Amygdala (tissue), 56 donors: ENCODE measurements at places on chromosomes 12 and 14.

DNA sequence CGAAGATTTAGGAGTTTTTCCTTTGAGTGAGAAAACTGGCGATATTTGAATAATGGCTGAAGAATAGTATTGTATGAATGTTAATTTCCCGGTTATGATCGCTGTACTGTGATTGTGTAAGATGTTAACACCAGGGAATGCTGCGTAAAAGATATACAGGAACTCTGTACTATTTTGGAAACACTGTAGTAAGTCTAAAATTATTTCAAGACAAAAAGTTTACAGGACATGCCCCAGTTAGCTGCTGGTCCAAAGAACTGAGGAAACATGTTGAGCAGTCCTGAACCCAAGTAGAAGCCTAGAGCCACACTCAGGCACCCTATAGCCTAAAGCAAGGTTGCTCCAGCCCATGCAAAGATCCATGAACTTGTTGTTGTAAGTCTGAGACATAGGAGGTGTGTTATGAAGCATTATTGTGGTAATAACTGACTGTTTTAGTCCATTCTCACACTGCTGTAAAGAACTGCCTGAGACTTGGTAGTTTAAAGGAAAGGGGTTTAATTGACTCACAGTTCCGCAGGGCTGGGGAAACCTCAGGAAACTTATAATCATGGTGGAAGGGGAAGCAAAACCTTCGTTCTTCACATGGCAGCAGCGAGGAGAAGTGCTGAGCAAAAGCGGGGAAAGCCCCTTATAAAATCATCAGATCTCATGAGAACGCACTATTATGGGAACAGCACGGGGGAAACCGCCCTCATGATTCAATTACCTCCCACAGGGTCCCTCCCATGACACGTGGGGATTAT is 99.8 kb upstream of the RESF1 start:
- no peak for DNase-seq

DNA sequence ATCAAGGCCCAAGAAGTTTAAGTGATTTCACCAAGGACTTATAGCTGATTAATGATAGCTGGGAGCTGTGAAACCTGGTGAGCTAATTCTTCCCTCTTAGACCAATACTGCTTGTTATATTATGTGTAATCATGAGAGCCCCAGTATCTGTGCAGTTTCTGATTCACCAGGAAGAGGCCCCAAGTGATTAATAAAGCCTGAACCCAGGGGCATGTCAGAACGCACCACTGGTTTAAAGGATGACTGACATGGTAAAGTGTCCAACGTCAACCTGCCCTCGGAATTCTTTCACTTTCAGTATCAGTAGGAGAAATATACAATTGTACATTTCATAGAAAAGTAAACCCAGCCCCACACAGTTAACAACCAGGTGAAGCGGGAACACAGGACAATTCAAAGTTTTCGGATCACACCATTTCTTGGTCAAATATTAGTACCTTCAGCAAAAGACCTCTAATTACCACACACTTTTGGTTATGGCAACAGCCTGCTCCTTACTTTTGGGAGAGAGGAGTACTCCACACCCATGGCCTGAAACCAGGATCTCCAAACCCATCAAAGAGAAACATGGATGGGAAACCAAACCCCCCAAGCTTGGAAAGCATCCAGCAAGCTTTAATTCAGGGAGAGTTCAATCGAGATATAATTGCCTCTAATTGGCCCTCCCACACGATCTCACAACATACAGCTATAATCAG is 28.5 kb downstream of the TMCC3 start:
- no peak for DNase-seq

- no peak for DNase-seq
Observed at GRCh38 chr12:109760031-109760929, 46.7 kb downstream of the FAM222A start.

DNA sequence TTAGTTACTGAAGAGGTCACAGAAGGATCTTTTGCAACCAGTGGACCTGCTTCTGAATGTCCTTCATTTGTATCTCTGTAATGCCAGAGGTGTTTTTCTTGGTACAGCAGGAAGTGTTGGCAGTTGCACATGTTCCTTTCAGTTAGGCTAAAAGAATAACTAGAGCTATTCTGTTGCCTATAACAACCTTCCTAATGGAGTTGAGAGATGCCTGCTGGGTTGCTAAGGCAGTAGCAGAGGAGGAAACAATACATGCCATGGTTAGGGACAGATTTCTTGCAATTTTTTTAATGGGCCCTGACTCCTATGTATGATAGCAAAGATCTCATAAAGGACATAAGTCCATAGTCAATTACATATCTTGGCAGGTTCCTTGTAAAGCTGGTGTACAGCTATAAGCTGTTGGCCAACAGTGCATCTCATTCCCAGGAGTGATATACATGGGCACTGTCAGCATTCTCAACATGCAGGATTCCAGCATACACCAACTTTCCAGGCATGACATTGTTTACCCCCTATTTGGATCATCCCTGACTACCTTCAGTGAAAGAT is 556.6 kb downstream of the CCER1 start:
- no peak for DNase-seq

- no peak for DNase-seq
Observed at GRCh38 chr12:52555577-52555976, 2.6 kb upstream of the KRT71 start.

GRCh38 chr12:94180558-94181296 is 32.4 kb downstream of the PLXNC1 start:
- DNase-seq, result no peak

GRCh38 chr12:102776041-102776440 is 141.0 kb downstream of the PAH start:
- DNase-seq, result no peak

DNA sequence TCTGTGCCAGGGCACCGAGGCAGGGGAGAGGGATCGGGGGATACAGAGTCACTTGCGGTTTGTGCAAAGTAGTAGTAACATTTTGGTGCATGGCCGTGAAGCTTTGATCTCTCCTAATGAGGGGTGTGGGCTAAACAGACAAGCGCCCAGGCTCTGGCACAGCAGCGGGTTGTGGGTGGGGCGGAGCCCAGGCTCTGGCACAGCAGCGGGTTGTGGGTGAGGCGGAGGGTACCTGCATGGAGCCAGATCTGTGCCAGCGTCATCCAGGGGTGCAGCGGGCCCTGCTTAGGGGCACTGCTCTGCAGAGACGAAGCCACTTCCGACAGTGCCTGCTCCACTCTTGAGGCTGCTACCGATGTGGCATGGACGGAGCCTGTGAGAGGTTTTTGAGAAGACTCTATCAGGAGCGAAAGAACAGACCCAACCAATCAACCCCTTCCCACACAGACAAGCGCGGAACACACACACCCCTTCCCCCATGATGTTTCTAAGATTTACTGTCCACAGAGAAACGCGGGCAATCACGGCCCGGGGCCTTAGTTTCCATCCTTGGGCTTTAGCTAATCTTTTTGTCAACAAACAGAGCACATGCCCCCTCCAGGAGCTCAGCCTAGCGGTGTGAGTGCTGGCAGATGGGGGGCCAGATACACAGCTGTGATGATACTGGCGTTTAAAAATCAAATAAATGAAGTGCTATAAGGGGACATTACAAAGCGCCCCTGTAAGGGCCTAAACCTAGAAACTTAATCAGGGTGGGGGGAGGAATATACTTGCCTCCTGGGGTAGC is 196.6 kb downstream of the CALM1 start:
- no peak for DNase-seq

DNA sequence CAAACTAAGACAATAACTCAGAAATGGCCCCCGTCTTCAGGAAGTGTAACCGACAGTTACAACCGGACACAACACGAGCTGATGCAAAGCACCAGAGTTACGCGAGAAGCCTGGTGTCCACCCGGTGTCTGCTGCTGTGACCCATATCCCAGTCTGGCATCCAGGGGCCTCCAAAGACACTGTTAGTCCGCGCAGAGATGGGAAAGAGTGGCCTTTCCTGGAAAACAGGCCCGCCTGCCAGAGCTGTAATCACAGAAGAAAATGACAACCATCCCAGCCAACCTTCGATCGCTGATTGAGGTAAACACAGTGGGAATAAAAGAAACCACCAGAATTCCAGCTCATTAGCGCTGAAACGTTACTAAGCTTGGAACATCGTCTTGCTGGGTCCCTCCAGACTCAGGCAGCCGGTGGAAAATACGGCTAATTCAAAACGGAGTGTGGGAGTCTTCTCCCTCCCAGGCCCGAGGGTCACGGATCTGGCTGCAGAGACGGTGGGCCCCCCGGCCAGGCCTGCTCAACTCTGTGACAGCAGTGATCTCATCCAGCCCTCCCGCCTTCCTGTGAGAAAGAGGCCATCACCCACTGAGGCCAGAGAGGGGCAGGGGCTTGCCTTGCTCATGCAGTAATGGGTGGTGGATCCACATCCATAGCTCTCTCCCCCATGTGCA is 273.9 kb upstream of the RTL1 start:
- DNase-seq, result no peak

DNA sequence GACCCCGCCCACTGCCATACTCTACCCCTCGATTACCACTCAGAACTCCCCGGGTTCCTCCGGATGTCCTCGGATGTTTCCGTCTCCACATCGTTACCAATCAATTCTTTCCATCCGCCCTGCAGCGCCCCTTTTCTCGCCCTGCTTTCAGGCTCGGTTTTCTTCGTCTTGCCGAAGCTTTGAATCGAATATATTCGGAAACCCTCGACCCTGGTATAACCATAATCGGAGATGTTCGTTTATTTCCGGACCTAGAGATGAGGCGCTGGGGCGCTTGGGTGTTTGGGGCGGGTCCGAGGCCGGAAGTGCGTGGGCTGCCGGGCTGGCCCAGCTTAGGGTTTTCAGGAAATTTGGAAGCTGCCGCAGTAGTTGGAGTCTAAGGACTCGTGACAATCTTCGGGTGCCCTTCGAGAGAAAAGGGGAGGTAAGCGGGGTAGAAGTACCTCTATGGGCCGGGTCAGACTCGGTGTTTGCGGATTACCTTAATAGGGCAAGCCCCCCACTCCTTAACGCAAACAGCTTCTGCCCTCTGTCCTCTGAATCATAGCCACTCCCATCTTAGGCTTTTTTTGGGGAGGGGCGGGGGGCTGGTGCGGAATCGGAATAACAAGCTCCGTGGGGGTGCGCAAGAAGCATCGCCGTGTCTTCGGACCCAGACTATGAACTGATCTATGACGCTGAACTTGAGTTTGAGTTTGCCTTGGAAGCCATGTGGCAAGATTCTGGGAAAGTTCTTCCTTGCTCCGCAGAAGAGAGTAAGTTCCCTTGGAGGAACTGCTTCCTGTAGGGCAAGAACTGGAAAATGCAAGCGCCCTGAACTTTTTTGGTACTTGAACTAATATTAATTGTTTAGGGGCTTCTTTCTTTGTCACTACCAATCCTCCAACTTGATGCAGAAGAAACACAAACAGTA is at the start of gene C14orf119:
Gene C14orf119, plus strand, starts transcription at position 310 of the 913 bp plus-strand sequence. CDS start 2,154 bp downstream, outside the sequence.
- DNase-seq, result no peak

GRCh38 chr12:112503512-112503911 is 84.8 kb downstream of the PTPN11 start:
- DNase-seq, result no peak

- no peak for DNase-seq
Observed at GRCh38 chr14:73452341-73453186, 5.8 kb downstream of the NUMB start.

DNA sequence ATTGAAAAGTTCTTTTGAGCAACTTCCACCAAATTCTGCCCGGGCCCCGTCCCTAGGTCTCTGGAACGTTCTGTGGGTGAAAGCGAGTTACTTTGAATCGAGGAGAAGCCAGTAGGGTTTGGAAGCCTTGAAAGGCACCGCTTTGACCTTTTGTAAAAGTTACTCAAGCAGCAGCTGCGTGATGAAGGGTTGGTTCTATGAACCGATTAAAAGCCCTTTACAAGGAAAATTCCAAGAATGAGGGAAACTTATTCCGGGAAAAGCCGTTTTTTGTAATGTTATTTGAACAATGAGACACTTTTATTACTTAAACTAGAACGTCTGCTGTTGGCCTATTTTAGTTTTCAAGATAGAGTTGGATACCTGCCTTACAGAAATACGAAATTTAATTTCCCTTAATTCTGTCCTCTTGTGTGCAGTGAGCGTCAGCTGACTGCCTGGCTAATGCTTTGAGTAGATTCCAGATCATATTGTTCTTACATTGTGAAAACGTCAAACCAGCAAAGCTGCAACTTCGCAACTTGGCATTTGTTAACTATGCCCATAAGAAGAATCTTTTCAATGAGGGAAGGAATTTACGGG is 906 bp downstream of the LARP4 start:
- DNase-seq, result no peak

DNA sequence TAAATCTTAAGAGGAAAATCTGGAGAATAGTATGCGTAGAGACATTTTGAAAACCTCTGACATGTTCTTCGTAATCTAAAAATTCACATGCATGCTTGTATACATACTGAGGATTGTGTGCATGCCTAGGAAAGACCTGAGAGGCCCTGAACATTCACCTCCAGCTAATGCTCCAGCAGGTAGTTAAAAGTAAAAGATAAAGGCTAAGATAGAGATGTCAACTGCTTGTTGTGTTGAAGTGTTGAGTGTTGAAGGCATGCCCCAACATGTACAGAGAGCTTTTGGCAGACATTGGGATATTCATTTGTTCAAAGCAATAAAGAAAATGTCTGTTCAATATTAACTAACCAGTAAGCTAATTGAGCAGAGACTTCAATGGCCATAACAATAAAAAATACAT is 118.6 kb upstream of the SYT1 start:
- no peak for DNase-seq

DNA sequence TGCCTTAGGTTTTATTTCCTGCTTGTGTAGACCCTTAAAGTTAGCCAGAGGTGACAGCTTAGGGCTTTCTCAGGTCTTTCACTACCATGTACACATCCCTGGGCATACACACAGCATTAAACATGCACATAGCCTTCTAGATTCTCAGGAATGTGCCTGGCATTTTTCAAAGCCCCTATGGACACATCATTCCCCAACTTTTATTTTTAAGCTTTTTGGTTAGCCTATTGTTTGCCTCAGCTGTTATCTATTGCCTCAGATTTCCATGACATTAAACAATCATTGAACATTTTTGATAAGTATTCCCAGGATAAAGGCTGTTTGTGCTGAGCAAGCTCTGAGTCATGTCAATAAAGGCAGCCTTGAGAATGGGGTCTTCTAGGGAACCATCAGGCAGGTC is 15.1 kb upstream of the PPM1A start:
- DNase-seq, result no peak

- DNase-seq, result no peak
Observed at GRCh38 chr12:117501076-117501869, 139.8 kb upstream of the NOS1 start.

DNA sequence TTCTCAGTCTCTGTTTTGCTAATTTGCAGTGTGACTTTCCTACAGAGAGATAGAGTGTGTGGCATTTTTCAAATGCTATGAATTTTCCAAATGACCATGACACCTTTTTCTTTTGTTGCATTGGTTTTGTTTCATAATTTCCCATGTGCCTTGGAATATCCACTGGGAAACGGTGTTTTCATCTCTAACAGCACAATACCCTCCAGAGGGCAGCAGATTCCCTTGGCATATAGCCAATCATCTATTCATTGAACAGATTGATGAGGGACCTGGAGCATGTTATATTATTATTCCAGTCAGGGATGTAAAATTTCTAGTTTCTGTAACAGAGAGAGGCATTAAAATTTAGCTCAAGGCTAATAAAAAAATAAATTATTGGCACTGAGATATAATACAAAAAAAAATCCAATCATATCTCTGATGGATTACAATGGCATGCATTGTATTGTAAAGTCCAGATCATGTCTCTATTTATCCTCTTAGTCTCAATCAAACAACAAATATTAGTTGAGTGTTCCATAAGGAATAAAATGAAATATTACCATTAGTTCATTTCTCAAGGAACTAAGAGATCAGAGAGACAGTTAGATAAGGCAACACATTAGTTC is 29.6 kb upstream of the NTN4 start:
- no peak for DNase-seq

- DNase-seq, result no peak
Observed at GRCh38 chr12:29429999-29430715, 49.2 kb upstream of the ERGIC2 start.
